ENCODE measurements at places on chromosomes 3 and 15.
A peak's percentile ranks its signal among the peaks of the same experiment; 100 is the strongest.

- no peak for DNase-seq
Measured at GRCh38 chr3:138875096-138875753, 40.5 kb upstream of the PIK3CB start.

- peak; percentile 62 for DNase-seq
Measured at GRCh38 chr3:128280481-128281052, 127.3 kb downstream of the EEFSEC start.

DNA sequence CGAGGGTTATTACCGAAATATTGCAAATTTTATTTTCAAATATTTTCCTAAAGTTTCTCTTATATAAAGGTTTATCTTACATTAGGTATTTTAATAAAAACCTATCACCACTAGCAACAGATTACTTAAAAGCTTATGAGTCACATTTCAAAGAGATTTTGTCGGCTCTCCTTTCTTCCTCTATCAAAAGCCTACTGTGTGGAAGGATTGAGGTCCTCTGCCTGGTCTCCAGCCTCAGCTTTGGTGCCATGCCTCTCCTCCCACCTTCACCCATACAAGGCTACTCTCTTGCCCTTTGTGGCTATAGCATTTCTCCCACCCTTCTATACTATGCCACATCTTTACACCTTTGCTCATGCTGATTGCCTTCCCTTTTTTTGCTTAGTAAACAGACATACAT is 199.3 kb downstream of the TNIK start:
- DNase-seq: no peak

- DNase-seq: no peak
Measured at GRCh38 chr15:39239562-39239961, 341.3 kb upstream of the THBS1 start.

DNA sequence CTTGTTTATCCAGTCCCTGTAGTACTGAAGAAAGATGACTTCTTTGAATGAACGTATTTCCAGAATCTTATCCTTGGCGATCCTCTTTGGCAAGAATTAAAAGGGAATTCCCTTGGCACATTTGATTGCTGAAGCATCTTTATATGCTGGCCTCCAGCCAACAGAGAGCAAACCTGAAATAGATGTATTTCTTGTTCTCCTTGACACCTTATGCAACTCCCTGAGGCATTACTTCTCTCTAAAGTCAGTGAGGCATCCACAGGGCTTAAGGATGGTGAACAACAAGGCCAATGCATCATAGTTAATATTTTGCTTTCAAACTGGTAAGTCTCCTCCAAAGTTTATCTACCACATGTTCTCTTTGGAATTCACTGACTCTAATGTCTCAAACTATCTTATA is 450.9 kb upstream of the THRB start:
- DNase-seq: no peak

DNA sequence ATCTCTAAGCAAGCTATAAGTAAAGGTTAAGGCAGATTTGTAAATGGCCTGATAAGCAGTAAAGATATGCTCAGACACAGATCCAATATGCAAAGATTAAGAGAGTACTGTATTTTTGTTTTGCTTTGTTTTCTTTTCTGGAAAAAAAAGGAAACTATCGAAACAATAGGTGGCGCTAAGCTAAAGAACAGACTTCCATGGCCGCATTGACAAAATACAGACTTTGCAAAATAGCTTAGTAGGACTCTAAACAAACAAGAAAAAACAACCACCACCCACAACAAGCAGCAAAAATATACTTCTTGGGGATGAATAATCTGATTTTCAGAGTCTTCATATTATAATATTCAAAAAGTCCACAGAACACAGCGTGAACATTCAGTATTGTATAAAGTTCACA is 758.4 kb upstream of the ROBO1 start:
- DNase-seq: no peak

DNA sequence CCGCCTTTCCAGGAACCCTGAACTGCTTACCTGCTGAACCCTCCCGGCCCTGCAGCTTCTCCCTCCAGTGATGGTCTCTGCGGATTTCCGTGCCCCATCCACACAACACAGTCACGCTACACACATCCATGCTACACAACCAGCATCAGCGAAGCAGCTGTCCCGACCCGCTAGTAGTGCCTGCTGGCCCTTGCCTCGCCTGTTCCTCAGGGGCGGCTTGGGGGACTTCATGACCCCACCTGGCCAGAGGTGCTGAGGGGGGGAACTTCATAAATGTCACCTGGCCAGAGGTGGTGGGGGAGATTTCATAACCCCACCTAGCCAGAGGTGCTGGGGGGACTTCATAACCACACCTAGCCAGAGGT is 530 bp upstream of the TUBGCP5 start:
- DNase-seq: no peak

DNA sequence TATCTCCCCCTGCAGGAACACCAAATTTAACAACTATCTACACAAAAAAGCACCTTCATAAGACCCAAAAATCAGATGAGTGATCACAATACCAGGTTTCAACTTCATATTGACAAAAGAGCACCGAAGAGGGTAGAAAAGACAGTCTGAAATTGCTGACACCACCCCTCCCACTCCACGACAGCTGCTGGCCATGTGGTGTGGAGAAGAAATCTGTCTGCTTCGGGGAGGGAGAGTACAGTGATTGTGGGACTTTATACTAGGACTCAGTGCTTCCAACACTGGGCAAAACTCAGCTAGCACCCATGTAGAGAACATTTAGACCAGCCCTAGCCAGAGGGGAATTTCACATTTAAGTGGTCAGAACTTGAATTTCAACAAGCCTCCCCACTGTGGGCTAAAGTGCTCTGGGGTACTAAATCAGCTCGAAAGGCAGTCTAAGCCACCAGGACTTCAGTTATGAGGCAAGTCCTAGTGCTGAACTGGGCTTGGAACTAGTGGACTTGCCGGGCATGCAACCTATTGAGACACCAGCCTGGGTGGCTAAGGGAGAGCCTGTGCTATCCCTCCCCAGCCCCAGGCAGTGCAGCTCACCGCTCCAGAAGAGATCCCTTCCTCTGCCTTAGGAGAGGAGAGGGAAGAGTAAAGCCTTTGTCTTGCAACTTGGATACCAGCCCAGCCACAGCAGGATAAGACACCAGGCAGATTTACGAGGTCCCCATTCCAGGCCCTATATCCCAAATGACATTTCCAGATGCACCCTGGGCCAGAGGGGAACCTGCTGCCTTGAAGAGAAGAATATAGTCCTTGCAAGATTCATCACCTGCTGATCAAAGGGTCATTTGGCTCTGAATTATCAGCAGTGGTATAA is 44.6 kb upstream of the POU1F1 start:
- no peak for DNase-seq

DNA sequence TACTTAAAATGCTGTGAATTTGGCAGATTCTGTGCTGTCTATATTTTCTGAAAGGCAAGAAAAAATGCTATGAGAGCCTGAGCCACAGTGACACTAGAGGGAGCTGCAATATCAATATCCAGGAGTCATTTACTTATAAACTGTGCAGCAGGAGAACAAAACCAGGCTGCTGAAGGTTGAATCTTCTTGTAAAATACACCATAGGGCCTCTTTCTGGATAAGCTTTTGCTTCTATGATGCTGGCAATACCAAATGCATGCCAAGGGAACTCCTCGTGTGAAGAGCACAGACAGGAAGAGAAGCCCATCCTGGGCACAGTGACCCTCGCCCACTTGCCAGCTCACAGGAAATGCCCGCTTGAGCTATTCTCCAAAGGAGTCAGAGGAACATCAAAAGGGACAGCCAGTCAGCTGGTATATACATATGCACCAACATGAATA is 48.0 kb upstream of the TSPAN3 start:
- DNase-seq: no peak

- DNase-seq: no peak
Measured at GRCh38 chr15:67054676-67055075, 10.7 kb upstream of the SMAD3 start.

DNA sequence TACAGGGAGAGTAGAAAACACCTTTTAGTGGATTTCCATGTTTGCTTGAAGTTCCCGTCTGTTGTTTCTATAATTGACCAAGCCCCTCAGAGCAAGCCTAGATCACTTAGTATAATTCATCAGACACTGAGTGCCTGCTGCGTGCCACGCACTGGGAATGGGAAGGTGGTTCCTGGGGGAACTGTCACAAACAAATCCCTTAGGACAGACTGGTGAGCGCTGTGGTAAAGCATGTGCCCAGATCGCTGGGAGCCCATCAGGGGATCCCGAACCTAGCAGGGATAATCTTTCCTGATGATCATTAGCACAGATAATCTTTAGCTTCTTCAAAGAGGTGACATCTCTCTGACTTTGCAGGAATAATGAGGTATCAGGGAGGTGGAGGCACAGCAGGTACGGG is 9.6 kb downstream of the MRPS11 start:
- no peak for DNase-seq

GRCh38 chr3:101478980-101479379 is 34.0 kb downstream of the SENP7 start:
- DNase-seq: no peak

DNA sequence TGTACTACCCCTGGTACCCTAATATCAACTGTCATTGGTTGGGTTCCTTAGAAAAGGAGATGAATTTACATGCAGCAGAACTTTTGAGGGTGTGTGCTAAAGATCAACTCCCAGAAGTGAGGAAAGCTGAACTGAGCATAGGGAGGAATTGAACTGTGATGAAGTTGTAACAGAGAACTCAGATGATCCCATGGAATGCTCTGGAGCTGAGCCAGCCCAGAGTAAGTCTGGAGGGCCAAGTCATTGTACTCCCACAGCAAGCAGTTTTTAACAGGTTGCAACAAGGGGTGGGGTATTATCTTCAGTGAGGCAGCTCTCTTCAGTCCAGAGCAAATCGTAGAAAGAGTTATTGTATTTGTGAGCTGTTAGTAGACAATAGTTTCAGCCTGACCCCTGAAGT is 572.3 kb downstream of the PYDC2 start:
- no peak for DNase-seq

GRCh38 chr3:9402410-9403228 is 5.2 kb downstream of the SETD5 start:
- DNase-seq: peak; percentile 7

GRCh38 chr3:12436514-12437220 is 47.6 kb upstream of the TSEN2 start:
- no peak for DNase-seq

DNA sequence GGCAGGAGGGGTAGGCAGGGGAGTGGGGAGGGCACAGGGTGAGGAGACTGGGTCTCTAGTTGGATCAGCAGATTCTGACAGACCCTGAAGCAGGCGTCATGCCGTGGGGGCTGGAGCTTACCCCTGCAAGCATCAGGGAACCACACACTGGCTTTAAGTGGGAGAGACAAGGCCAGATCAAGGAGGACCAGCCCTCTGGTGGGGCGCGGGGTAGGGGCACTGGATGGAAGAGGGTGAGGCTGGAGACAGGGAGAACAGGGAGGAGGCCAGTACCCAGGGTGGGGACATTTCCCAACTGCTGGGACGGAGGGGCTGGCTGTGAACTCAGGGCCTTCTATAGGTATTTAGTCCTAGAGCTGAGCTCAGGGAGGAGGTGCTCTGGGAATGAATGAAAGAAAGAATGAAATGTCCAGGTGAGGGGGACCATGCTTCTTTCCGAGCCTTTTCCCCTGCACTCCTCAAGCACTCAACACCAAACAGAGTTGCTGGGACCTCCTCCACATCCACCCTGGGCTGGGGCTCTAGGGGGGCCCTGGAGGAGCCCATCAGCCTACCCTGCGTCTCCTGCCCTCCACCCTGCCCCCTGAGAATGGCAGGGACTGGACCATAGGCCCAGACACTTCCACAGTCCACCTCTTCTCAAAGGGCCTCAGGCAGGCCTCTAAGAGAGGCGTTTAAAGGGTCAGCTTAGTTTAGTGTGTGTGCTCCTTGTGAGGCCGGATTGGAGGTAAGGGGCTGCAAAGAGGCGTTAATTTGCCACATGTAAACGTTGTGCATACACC is 49.0 kb upstream of the FGD5 start:
- DNase-seq: no peak

DNA sequence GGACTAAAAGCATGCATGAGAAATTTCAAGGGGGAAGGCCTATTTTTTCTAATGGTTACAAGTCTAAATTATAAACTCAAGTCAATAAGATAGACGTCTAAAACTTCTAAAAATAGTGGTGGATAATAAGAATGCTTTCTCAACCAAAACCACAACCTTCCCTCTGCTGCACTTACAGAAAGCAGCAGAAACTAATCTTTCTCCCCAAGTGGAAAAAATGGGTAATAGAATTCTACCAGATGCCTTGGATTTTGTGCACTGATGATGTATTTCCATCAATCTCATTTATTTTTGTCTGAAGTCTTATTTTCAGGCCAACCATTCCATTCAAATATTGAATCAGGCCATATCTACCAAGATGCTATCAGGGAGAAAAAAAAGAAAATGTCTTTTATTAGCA is 344.7 kb downstream of the NEK10 start:
- DNase-seq: no peak

DNA sequence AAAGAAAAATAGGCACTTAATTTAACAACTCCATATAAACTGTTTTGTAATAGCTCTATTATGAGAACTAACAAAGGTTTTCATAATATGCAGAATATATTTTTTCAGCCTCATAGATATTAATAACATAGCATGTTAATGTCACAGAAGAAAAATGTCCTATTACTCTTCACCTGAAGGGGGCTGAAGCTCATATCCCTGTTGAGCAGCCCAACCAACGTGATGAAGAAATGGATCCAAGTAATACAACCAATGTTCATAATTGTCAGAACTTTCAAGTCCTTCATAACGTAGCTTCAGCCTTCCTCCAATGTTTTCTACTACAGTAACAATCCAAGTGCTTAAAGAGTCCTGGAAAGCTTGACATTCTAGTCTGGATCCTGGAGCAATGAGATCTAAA is 34.5 kb upstream of the STIMATE start:
- DNase-seq: no peak

DNA sequence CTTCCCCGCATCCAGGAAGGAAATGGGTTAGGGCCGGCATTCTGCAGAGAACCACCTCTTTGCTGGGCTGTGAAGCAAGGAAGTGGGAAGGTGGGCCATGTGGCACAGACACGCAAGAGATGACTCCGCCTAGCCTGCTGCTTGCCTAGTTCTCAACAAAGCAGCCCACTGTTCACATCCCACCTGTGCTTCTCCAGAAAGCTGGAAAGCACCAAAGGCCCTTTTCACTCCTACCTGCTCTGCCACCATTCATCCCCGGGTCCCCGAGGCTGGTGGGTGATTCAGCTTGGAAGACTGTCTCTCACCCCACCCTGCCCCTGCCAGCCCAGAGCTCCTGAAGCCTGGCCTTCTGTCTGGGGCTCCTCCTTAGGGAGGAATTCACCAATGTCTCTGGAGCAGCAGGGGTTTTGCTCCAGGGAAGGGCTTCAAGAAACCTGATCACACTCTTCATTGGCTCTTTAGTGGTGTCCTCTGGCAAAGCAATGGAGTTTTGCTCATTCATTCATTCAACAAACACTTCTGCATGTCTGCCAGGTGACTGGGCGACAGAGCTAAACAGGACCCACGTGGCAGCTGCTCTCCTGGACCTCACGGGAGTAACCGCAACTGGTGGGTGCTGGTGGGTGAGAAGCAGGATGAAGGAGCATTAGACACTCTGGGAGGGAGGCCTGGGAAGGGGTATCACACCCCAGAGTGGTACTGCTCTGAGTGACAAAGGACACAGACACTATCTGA is 145.4 kb upstream of the TLE3 start:
- DNase-seq: no peak
